SK-N-SH treated with all-trans-retinoic acid at 6 μM for 48 hours (cell line): ENCODE measurements at places on chromosomes 5 and 9.

- ATAC-seq, result no peak
These were observed 303.8 kb upstream of the WWC1 start for GRCh38 chr5:167987490-167988280.

- no peak for ATAC-seq
These were observed 431.2 kb upstream of the GRAMD2B start for GRCh38 chr5:125992050-125992449.

GRCh38 chr9:81720450-81721086, 31.2 kb upstream of the TLE1 start:
- ATAC-seq, result no peak

- no peak for ATAC-seq
These were observed 11.9 kb downstream of the SPINK6 start for GRCh38 chr5:148214665-148215185.

DNA sequence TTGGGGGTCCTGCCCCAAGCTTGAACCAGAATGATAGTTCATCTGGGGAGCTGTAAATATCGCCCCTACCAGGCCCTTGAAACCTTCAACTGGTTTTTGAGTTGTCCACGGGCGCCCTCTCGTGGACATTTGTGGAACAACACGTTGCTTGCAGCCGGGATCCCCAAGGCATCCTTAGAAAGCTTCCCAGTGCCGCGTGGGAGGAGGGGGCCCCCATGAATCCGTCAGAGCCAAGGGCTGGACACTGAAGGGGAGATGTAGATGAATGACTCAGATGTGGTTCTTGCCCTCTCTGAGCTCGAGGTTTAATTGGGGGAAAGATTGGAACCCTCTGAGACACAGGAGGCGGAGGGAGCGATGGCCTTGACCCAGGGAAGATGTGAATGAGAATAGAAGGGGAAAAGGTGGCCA, 31.8 kb upstream of the ORM1 start:
- peak; percentile 72 for ATAC-seq

- ATAC-seq, result peak; percentile 98
These were observed 43.0 kb downstream of the STRBP start for GRCh38 chr9:123225374-123225813.

DNA sequence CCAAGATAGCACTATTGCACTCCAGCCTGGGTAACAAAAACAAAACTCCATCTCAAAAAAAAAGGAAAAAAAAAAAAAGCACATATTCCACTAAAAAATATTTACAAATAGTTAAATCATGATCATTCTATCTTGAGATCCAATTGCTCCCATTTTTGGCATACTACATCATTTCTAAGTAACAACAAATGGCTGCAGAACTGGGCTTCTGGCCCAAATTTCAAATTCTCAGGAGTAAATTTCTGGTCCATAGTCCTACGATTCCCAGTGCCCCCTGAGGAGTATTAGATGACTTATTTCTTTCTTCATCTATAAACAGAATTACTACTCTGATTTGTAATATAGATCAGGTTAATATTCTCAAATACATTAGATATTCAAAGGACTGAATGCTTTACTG, 62.1 kb downstream of the CEMIP2 start:
- ATAC-seq, result no peak

DNA sequence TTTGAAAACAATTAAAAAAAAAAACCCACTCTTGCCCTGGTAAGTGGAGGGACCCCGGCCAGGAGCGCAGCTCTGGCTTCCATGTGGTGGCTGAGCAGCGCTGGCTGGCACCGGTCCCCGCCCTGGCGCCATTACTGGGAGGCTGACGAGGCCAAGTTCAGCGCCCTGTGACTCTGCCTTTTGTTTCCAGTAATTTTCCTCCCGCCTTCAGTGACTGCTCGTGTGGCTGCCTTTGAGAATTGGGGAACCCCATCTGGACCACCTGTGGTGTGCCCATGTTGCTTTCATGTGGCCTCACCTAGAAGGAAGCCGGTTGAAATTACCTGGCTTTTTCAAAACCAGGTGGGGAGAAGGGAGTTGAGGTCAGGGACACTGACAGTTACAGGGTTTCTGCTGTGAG, 136.1 kb downstream of the GAPVD1 start:
- no peak for ATAC-seq

- no peak for ATAC-seq
These were observed 5.5 kb downstream of the ADRB2 start for GRCh38 chr5:148831590-148832565.

DNA sequence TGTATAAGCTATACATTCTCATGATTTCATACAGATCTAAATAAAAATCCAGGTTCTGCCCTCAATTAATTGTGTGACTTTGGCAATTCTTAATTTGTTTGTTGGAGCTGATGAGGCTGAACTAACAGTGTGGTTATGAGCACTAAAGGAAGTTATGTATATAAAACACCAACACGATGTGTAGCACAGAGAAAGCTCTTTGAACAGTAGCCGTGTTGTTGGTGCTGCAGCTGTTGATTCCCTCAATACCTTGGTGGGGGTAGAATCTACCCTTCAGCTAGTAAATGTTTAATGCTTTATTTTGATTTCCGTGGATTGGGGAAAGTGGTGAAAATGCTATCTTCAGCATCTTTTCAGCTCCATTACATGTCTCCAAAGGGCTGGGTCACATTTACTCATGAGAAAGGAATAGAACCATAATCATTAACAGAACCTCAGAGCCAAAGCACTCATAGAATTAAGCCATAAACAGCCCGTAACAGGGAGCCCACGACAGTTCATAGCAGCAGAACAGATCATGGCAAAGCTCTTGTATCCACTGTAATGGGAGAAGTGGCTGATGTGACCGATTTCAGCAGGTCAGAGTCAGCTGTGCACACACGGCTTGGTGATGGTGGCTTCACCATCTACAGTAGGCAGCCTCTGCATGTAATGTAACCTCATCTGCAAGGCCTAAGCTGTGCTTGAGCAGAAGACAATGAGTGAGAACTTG, 332.7 kb downstream of the DIRAS2 start:
- no peak for ATAC-seq

DNA sequence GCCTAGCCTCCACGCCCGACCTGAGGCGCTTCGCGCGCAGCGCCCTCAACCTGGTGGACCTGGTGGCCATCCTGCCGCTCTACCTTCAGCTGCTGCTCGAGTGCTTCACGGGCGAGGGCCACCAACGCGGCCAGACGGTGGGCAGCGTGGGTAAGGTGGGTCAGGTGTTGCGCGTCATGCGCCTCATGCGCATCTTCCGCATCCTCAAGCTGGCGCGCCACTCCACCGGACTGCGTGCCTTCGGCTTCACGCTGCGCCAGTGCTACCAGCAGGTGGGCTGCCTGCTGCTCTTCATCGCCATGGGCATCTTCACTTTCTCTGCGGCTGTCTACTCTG, 1.4 kb downstream of the KCNV2 start:
- no peak for ATAC-seq

DNA sequence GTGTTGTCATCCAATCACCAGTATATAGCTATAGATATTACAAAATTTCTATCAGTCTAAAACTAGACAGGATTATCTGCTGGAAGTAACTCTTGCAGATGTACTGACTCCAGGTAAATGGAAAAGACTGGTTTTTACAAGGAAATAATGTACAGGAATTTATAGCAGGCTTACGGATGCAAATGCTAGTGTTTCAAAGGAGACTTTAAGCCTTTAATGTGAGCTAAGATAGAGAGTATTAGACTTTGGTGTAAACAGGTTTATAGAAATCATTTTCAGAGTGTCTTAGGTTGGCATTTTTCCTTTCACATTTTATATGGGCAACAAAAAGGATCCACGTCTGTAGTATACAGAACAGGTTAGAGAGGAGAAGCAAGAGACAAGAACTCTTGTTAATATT, 16.1 kb downstream of the ZNF608 start:
- no peak for ATAC-seq

- no peak for ATAC-seq
These were observed 23.7 kb downstream of the KIAA1191 start for GRCh38 chr5:176337913-176338312.

DNA sequence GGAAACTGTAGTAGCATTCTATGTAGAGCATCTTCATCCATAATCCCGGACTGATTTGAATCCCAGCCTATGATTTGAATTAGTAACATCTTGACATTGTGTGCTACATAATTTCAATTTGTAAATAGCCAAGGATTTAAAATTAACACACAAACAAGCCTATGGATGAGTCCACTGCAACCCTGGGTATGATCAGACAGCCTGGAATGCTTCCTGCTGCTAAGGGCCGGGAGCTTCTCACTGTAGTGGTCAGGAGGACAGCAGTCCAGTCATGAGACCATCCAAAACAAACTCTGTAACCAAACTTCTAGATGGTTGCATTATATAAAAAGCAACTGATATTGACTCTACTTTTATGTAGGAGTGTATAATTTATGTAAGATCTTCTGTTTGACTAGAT, 539.3 kb downstream of the MTRR start:
- no peak for ATAC-seq
